ENCODE measurements at places on chromosomes 2 and 18. TPM values are rescaled to one million over a fixed set of nuclear protein-coding genes. Genes with fewer than 3 reads are reported as not detected.

CROCC2 gene
- total RNA-seq, result not detected

ERFE gene
- total RNA-seq, result 2.1 TPM

ATRAID gene
- total RNA-seq, result 106 TPM

DCAF17 gene
- 28.1 TPM for total RNA-seq

GNAL gene
- 23.8 TPM for total RNA-seq

SERPINB3 gene
- 1.7 TPM for total RNA-seq

MAP3K19 gene
- not detected for total RNA-seq

MEP1B gene
- not detected for total RNA-seq

ZBTB14 gene
- 14.5 TPM for total RNA-seq

CERS6 gene
- total RNA-seq, result 17.7 TPM

UGT1A4 gene
- total RNA-seq, result not detected

FBXO15 gene
- total RNA-seq, result 0.48 TPM

PLB1 gene
- not detected for total RNA-seq

BMP10 gene
- total RNA-seq, result not detected

KIF1A gene
- total RNA-seq, result 204 TPM

SIX3 gene
- total RNA-seq, result 0.55 TPM

FLACC1 gene
- 0.42 TPM for total RNA-seq

CDH19 gene
- total RNA-seq, result not detected

COL4A3 gene
- 0.64 TPM for total RNA-seq

POTEI gene
- 1.2 TPM for total RNA-seq

MYOM1 gene
- total RNA-seq, result 0.17 TPM

EMILIN1 gene
- 1.2 TPM for total RNA-seq

RSAD2 gene
- total RNA-seq, result not detected

AGBL5 gene
- 58.3 TPM for total RNA-seq

KHK gene
- 12.2 TPM for total RNA-seq

CCL20 gene
- total RNA-seq, result not detected

RNASEH1 gene
- 40.4 TPM for total RNA-seq

TFCP2L1 gene
- 1.9 TPM for total RNA-seq

SERPINE2 gene
- 36.1 TPM for total RNA-seq

UGT1A10 gene
- total RNA-seq, result not detected

PLCL1 gene
- total RNA-seq, result not detected

DSG4 gene
- not detected for total RNA-seq

PPP1R7 gene
- 60.2 TPM for total RNA-seq

TBR1 gene
- total RNA-seq, result not detected

PKDCC gene
- 134 TPM for total RNA-seq

IL36RN gene
- total RNA-seq, result not detected

TMEM131 gene
- 20.9 TPM for total RNA-seq

RAB27B gene
- total RNA-seq, result 0.24 TPM

CXCR2 gene
- total RNA-seq, result 0.83 TPM

NEB gene
- 0.98 TPM for total RNA-seq

ACVR1C gene
- total RNA-seq, result 0.81 TPM

PLCD4 gene
- 0.42 TPM for total RNA-seq

CDH7 gene
- 0.29 TPM for total RNA-seq

FOXI3 gene
- total RNA-seq, result 18.3 TPM

ITGA4 gene
- total RNA-seq, result 1.3 TPM

UBXN4 gene
- 65.4 TPM for total RNA-seq

CD207 gene
- total RNA-seq, result not detected

SOX11 gene
- 42.8 TPM for total RNA-seq

COLEC12 gene
- total RNA-seq, result 0.59 TPM
